ENCODE measurements at places on chromosomes 1 and 21.

DNA sequence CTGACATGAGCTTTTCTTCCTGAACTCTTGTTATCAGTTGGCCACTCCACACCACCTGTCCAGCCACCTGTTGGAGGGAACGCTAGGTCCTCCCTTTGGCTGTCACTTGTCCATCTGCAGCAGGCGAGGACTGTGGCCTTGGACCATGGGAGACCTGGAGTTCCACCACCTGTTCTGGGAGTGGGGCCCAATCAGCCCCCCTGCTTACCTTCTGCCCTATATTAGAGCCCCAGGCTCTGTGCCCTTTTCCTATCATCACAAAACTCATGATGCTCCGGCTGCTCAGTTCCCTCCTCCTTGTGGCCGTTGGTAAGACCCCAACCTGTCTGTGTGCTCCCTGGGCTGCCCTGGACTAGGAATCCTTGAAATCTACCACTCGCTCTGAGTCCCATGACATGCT lies at the start of gene CELA3A:
Gene CELA3A (plus strand): TSS at position 249 of the 400 bp plus-strand sequence. CDS start 18 bp downstream, at position 267.
- DNase-seq: no peak

GRCh38 chr1:228987286-228987685 lies 252.0 kb downstream of the RHOU start:
- DNase-seq: no peak

- DNase-seq: no peak
Observed at GRCh38 chr1:11731691-11732283, 4.1 kb upstream of the AGTRAP start.

GRCh38 chr21:33858667-33859372 lies 56.8 kb downstream of the ATP5PO start:
- no peak for DNase-seq

Measured in stimulated activated CD4-positive, alpha-beta T cell treated with anti-CD3 and anti-CD28 coated beads, Interleukin-4, amount 100 ng/mL, for 4 hours (primary cell).